Hippocampal formation (tissue), 2 donors: ENCODE measurements at places on chromosomes 16 and 17.
A peak's percentile ranks its signal among the peaks of the same experiment; 100 is the strongest.

DNA sequence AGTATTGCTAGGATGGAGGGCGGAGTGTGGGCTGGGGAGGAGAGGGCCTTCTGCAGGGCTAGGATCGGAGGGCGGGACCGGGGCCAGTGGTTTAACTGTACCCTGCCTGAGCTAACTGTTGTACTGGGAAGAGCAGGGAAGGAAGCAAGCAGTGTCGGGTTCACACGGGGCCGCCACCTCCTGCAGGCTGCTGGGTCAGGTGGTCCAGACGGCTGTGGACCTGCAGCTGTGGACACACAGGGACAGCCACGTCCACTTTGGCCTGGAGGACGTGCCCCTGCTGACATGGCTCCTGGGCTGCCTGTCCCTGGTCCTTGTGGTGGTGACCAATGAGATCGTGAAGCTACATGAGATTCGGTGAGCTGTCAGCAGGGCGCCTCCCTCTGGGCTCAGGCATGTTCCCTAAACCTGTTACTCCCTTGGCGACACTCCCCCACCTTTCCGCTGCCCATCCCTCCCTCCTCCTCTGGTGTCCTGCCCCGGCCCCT, 16.6 kb downstream of the CASKIN2 start:
- DNase-seq = no peak

GRCh38 chr17:61251939-61252865, 147.4 kb upstream of the TBX2 start:
- DNase-seq = no peak

DNA sequence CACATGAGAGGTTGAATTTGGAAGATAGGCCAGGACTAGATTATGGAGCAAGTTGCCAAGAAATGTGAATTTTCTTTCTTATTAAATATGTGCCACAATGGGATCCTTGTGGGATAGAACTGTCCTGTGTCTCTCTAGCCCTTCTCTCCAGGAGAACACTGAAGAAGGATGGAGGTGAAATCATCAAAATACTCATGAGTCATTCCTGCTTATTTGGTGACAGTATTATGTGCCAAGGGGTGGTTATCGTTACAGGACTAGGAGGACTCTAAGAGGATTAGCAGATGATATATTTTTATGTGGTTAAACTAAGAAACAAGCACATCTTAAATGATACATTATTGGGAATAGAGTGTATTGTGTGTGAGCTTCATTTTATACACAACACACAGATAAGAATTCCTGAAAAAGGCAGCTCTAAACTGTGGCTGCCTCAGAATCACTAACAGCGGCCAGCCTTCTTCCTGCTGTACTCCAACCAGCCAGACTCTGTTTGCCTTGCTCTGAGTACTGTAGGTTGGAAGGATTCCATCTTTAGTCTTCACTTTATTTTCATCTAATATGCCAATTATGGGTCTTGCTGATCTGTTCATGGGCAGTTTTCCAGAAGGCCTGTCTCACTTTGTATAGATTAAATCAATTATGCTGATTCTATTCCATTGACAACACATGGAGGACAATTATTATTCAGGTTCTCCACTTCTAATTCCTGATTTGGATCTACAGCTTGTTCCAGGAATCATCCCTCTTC, 325.8 kb downstream of the ABCC12 start:
- DNase-seq = no peak

DNA sequence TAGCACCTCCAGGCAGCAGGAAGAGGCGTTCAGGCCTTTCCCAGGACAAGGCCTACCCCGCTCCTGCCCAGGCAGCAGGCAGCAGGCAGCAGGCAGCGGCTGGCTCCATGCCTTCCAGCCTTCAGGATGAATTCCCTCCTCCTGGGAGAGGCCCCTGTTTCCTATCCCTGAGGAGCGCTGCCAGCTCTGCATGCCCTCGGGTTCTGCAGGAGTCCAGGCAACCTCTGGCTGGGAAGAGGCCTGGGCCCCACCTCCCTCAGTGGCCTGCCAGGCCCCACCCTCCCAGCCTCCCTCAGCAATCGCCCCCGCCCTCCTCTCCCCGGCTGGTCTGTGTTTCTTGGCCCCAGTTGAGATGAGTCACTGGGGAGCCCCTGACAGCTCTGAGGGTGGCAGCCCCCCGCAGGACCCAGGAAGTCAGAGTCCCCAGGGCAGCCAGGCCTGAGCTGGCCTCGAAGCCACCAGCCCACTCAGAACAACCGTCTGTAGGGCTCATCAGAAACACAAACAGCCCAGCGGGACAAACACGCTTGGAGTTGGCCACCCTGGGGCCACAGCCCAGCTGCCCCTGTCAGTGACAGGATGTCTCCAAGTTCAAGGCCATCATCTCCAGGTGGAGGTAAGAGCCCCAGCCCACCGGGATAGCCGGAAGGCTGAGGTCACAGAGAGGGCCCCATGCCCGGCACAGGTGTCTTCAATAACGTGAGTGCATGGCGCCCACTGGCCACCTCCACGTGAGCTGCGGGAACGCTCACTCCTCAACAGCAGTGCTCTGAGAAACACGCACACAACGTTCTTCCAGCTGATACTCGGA, 39.5 kb upstream of the CIBAR2 start:
- DNase-seq = no peak

- no peak for DNase-seq
These were observed 1.0 kb downstream of the GABARAP start for GRCh38 chr17:7241090-7241733.

GRCh38 chr16:48365601-48366164, 19.5 kb downstream of the SIAH1 start:
- peak; percentile 63 for DNase-seq

- DNase-seq = no peak
These were observed 104.3 kb upstream of the SDK2 start for GRCh38 chr17:73748508-73748907.

- no peak for DNase-seq
These were observed 15.1 kb downstream of the NQO1 start for GRCh38 chr16:69711115-69711740.

- DNase-seq = no peak
These were observed 1.1 kb downstream of the NSRP1 start for GRCh38 chr17:30117675-30118081.

DNA sequence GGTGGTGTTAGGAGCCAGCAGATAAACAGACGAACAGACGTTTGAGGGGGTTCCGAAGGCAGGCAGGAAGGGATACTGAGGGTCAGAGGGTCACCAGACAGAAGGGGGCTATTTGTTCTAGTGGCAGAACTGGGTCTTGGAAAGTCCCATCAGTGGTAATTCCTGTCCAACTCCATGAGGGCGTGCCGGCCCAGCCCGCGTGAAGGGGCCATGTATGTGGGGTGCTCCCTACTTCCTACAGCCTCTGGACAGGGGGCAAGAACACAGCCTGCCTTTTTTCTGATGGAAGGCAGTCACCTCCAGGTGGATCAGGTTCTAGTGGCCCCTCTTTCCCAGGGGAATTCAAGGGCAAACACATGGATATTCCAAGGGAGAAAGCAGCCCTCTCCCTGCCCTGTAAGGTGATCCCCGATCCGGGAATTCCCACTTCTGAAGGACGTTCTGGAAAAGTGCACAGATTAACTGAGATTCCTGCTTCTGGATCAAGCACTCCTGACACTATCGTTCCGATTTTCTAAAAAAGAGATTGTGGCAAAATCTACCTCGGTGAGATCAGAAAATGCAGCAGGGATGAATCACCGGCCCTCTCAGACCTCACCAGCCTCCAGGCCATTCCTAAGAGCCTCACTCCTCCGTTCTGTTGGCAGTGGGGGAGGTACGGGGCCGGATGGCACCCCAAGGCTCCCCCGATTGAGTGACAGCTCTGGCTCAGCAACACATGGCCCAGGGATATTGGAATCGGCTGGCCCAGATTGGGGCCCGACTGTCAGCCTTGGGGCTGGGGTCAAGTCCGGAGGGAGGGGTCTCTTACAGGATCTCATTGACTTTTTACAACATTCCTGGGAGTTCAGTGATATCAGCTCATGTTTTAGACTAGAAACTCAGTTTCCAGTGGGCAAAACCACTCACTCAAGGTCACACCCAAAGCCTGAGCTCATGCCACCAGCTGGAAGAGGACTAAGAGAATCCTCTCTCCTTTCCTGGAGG, 12.4 kb downstream of the STX1B start:
- no peak for DNase-seq

DNA sequence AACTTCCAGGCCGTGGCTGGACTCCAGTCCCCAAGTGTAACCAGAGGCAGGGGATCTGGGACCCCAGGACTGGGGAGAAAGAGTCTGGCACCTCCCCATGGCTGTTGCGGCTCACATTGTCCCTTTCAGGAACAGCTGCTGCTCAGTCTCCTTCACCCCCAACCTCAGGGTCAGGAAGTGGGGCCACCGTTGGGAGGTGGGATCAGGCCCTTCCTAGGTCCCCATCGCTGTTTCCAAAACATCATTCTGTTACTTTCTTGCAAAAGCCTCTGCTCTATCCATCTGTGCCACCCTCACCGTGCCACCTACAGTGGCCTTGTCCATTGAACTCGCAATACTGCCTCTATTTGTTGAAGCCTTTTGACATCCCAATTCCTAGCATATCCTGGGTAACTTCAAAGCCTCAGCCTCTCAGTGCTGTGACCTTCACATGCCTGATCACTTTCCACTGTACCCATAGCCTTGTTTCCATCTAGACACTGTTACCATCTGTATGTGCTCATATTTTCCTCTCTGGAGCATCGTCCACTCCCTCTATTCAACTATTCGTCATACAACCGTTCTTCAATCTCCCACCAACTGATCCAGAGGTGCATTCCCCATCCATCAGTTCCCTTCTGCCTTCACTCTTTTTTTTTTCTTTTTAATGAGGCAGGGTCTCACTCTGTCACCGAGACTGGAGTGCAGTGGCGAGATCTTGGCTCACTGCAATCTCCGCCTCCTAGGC, 15.0 kb upstream of the SRCIN1 start:
- DNase-seq = no peak

DNA sequence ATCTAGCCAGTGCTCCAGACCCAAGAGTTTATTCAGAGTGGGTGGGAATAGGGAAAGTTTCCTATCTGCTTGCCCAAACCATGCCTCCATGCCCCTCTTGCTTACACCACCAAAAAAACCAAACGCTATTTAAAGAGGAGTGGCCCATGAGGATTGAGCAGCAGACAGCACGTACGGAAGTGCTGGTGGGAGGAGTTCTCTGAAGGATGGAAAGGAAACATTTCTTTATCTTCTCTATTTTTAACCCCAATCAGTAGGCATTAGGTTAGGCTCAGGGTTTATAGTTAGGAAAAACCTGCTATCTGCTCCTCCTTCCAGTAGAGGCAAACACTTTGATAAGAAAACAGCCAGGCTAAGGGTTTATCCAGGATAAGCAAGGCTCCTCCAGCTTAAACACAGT, 235.3 kb downstream of the ZFHX3 start:
- no peak for DNase-seq

DNA sequence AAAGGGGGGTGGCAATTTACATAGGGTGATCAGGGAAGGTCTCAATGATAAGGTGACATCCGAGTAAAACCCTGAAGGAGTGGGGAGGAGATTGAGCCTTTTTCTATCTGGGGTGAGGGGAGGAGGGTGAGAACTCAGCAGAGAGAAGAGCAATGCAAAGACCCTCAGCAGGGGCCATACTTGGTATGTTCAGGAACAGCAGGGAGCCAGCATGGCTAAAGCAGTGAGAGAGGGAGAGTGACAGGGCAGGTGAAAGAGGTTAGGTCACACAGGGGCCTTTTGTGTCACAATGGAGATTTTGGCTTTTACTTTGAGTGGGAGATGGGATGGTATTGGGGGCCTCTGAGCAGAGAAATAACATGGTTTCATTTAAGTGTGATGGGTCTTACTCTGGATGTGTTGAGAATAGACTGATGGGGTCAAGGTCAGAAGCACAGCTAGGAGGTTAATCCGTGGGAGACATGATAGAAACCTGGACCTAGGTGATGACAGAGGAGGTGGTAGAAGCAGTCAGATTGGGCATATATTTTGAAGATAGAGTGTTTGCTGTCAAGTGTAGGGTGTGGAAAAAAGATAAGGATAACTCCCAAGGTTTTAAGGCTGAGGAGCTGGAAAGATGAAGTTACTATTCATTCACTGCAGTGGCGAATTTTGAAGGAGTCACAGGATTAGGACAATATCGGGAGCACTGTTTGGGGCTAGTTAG, 6.2 kb downstream of the SP2 start:
- DNase-seq = no peak

- no peak for DNase-seq
These were observed 10.8 kb upstream of the HSBP1 start for GRCh38 chr16:83797013-83797412.

GRCh38 chr16:88477631-88478519, 24.8 kb downstream of the ZFPM1 start:
- no peak for DNase-seq

DNA sequence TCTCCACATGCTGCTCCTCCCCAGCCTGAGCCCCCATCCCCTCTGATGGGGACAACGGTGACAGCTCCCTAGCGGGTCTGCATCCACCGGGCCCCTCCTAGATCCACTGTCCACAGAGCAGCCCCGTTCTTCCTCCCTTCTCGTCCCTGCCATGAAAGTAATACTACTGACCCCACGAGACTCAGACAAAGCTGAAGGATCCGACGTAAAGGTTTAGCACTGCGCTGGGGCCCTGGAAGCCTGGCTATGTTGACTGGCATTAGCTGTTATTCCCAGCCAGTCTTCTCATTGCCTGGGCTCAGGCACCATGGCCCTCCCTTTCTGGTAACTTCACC, 30.7 kb downstream of the VAC14 start:
- no peak for DNase-seq

GRCh38 chr16:50238314-50238713, 28.0 kb upstream of the ADCY7 start:
- DNase-seq = no peak

- no peak for DNase-seq
These were observed at the start of gene SNX20 for GRCh38 chr16:50681021-50681885. Gene SNX20, minus strand, starts transcription at chr16:50681312. Its CDS starts 3,786 bp downstream, at chr16:50677526.

GRCh38 chr17:53463363-53463762, 359.4 kb upstream of the KIF2B start:
- no peak for DNase-seq

- DNase-seq = no peak
These were observed 97.1 kb upstream of the AKTIP start for GRCh38 chr16:53600126-53600525.

- no peak for DNase-seq
These were observed 20.6 kb downstream of the MYH10 start for GRCh38 chr17:8609910-8610309.

GRCh38 chr16:8107296-8107695, 483.0 kb downstream of the TMEM114 start:
- no peak for DNase-seq

- DNase-seq = no peak
These were observed 530.9 kb downstream of the MAF start for GRCh38 chr16:79069633-79070032.

GRCh38 chr17:55661256-55661758, 61.4 kb downstream of the TMEM100 start:
- DNase-seq = no peak

GRCh38 chr17:73324711-73325526, 13.1 kb upstream of the CDC42EP4 start:
- DNase-seq = no peak

GRCh38 chr16:88516601-88517061, 53.6 kb upstream of the ZC3H18 start:
- no peak for DNase-seq

DNA sequence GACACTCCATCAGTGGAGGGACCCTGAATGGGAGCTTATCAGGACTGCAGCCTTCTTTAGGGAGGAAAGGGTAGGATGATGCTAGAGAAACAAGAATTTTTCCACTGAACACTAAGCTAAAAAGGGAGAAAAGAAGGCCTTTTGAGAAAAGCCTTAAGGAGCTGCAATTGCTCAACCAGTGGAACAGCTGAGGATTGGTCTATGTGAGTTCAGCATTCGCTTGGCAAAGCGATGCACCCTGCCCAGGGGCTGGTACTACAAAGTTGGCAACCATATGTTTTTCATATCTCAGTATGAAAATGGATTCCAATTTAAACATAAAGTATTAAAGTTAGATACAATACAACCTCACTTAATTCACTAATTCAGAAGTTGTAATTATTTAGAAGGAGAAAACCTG, 117.8 kb upstream of the FAM20A start:
- no peak for DNase-seq
